CD4-positive, alpha-beta T cell (primary cell): ENCODE measurements at places on chromosomes 7 and 10.

DNA sequence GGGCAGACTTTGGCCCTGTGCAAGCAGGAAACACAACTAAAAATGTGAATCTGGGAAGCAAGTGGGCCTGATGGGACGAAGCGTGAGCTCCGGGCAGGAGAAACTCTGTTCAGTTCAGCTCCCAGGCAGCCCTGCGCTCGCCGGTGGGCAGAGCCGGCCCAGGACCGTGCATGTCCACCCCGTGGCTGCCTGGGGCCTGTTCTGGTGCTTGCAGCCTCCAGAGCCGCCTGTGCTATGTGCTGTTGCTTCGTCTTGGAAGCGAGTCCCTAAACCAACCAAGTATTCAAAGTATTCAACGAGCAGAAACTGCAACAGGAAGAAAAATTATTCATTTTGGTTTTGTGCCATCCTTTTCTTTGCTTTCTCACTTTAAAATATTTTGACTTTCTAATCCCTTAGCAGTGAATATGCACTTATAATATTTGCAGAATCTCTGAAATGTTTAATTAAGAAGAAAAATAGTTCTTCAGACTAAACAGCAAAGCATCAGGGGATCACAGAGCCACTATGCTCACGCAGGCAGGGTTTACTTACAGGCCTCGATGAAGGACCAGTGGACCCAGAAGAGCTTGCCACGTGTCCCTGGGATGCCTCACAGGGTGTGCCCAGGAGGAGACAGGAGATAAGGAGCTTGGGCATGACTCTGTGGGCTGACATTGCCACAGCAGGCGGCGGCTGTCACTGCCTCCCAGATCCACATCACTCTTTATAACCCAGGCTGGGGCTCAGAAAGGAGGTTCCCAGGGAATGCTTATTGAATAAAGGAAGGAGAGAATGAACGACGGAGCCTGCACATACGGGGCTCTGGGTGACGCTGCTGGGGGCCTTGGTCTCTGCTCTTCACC is 45.6 kb downstream of the VIPR2 start:
- no peaks in the 10 kb centered on the region for H3K4me1 ChIP-seq
- no peak overlapping the region for H3K27ac ChIP-seq
- H3K36me3 ChIP-seq = no peaks in the 10 kb centered on the region
- H3K27me3 ChIP-seq = no peaks in the 10 kb centered on the region
- no peak for DNase-seq

DNA sequence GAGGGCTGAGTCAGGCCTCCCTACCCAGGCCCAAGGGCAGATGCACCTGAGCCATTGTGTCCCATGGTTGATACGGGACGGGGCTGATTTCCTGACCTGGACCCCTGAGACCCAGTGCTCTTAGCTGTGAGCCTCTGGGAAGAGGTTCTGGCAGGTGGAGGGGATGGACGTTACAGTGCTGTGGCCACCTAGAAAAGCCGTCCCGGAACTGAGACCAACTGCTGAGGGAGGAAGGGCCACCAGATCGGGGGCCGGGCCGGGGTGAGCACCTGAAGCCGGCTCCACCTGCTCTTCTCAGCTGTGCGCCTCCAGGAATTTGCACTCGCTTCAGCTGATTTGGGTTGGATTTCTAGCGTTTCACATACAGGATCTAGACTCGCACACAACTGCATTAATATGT is 35.4 kb downstream of the CHST12 start:
- no peak overlapping the region for H3K4me3 ChIP-seq
- H3K27ac ChIP-seq = no peak overlapping the region
- H3K27me3 ChIP-seq = no peaks in the 10 kb centered on the region
- DNase-seq = no peak
- peaks cover 19% of the 10 kb centered on the region for H3K36me3 ChIP-seq
- H3K4me1 ChIP-seq = no peaks in the 10 kb centered on the region

DNA sequence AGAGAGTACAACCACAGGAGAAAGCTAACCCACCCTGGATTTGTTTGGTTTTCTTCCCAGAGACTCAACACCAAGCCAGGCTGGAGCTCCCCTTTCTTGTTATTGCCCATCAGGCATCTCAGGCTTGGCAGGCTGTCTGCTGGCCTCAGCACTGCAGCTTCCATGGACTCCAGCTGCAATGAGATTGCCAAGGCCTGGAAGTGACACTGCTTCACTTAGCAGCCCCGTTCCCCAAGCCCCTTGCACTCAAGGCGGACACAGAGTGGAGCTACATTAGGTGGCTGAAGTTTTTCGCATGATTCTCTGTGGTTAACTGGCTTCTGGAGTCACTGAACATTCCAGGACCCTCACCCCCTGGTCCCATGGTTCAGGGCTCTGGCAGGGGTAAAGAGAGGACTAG is 163.1 kb upstream of the GDF10 start:
- no peak overlapping the region for H3K27ac ChIP-seq
- H3K4me1 ChIP-seq = no peaks in the 10 kb centered on the region
- no peaks in the 10 kb centered on the region for H3K36me3 ChIP-seq
- no peak for DNase-seq
- H3K27me3 ChIP-seq = no peaks in the 10 kb centered on the region

- no peaks in the 10 kb centered on the region for H3K4me1 ChIP-seq
- no peak overlapping the region for H3K27ac ChIP-seq
- H3K36me3 ChIP-seq = no peaks in the 10 kb centered on the region
- no peaks in the 10 kb centered on the region for H3K27me3 ChIP-seq
- DNase-seq = no peak
These were observed 465.9 kb upstream of the CELF2 start for GRCh38 chr10:10551596-10552301.

DNA sequence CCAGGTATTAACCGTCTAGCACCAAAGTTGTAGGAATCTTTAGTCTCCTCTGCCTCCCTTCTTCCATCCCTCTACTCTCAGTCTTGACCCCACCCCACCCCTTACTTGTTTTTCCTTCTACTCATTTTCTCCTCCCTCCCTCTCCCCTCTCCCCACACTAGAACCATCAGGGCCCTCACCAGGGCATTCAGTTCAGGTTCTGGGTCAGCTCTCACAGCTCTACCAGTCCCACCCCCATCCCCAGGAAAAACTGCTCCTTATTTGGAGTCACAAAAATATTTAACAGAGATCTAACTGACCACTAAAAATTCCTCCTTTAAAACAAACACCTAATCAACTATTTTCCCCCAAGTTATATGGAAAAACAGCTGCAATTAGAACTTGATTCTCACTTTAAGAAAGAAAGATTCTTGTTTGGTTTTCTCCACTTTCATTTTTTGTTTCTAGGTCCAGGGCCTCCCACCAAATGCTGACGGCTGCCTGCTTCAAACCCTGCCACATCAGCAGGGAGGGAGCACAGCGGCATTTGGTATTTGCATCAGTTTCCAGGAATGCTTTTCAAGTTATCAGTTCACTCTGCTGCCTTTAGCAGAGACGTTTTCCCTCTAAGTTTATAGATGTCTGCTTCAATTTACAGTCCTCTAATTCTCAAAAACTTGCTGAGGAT is 2.8 kb upstream of the COL1A2 start:
- peaks cover 12% of the 10 kb centered on the region for H3K4me1 ChIP-seq
- no peak overlapping the region for H3K27ac ChIP-seq
- no peak overlapping the region for H3K4me3 ChIP-seq
- peaks cover 19% of the 10 kb centered on the region for H3K27me3 ChIP-seq
- H3K36me3 ChIP-seq = no peaks in the 10 kb centered on the region

DNA sequence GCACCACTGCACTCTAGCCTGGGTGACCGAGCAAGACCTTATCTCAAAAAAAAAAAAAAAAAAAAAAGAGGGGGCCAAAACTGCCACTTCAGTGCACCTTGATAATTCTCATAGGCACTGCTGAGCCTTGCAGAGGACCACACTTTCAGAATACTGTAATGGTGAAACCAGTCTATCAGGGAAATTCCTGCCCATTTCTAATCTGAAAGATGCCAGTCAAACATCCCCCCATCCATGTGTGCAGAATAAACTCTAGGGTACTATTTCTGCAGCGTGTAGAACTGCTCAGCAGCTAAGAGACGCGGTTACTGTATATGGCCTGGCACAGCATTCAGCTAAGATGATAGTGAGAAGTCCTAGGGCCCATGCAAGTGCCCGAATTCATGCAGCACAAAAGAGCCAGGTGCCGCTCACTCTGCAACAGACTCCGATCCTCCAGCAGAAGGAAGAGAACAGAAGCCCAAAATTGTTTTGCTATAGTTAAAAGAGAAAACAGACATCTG is 286.8 kb upstream of the KLF14 start:
- no peaks in the 10 kb centered on the region for H3K27me3 ChIP-seq
- DNase-seq = no peak
- H3K27ac ChIP-seq = no peak overlapping the region
- H3K36me3 ChIP-seq = peaks cover 35% of the 10 kb centered on the region
- no peak overlapping the region for H3K4me3 ChIP-seq
- H3K4me1 ChIP-seq = peaks cover 80% of the 10 kb centered on the region

- H3K4me1 ChIP-seq = peaks cover 13% of the 10 kb centered on the region
- H3K4me3 ChIP-seq = no peak overlapping the region
- H3K27ac ChIP-seq = no peak overlapping the region
- no peaks in the 10 kb centered on the region for H3K36me3 ChIP-seq
These were observed 17.5 kb upstream of the MTPN start for GRCh38 chr7:135994466-135995205.

GRCh38 chr7:98724591-98724990 is 107.5 kb downstream of the NPTX2 start:
- H3K36me3 ChIP-seq = no peaks in the 10 kb centered on the region
- H3K27ac ChIP-seq = no peak overlapping the region
- no peaks in the 10 kb centered on the region for H3K4me1 ChIP-seq
- DNase-seq = no peak
- no peaks in the 10 kb centered on the region for H3K27me3 ChIP-seq

- DNase-seq = no peak
- no peak overlapping the region for H3K27ac ChIP-seq
- H3K4me1 ChIP-seq = no peaks in the 10 kb centered on the region
- H3K27me3 ChIP-seq = no peaks in the 10 kb centered on the region
- H3K36me3 ChIP-seq = no peaks in the 10 kb centered on the region
These were observed 5.2 kb upstream of the MYH16 start for GRCh38 chr7:99267481-99267840.

GRCh38 chr7:19284596-19285300 is 139.5 kb upstream of the FERD3L start:
- DNase-seq = no peak
- H3K27ac ChIP-seq = no peak overlapping the region
- H3K4me1 ChIP-seq = no peaks in the 10 kb centered on the region
- no peak overlapping the region for H3K4me3 ChIP-seq
- no peaks in the 10 kb centered on the region for H3K27me3 ChIP-seq

GRCh38 chr7:12685550-12685949 is 1.9 kb upstream of the ARL4A start:
- H3K27me3 ChIP-seq = no peaks in the 10 kb centered on the region
- H3K4me1 ChIP-seq = peaks cover 24% of the 10 kb centered on the region
- peak; percentile 41 for DNase-seq
- H3K4me3 ChIP-seq = peak overlapping the region; percentile 89
- peak overlapping the region; percentile 98 for H3K27ac ChIP-seq
- no peaks in the 10 kb centered on the region for H3K36me3 ChIP-seq

GRCh38 chr7:116240024-116240668 is 29.8 kb downstream of the TES start:
- no peak overlapping the region for H3K4me3 ChIP-seq
- peaks cover 13% of the 10 kb centered on the region for H3K4me1 ChIP-seq
- H3K27me3 ChIP-seq = no peaks in the 10 kb centered on the region
- no peak overlapping the region for H3K27ac ChIP-seq
- no peak for DNase-seq

DNA sequence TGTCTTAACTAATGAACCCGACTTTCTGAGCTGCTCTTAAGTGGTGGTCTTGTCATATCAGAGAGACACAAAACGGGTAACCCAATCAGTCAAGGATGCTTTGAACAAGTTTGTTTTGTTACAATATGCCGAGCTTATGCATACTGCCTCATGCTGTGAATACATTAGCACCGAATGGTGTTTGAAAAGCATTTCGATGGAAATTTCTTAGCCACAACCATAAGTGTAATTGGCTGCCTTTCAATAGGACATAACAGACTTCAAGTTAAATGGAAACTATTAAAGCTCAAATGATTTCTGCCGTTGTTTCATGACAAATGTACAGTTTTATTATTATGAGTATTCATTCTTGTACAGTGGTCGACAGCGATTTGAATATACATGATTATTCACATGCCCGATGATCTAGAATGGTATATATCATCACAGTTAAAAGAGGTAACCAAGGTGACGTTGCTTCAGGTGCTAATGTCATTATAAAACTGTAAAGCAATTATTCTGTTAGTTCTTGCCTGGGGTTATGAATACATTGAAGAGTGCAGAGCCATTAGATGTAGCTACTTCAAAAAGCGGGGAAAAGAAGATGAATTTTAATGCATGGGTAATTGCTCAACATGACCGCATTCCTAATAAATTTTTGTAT is 118.8 kb downstream of the EBF3 start:
- H3K27me3 ChIP-seq = no peaks in the 10 kb centered on the region
- no peaks in the 10 kb centered on the region for H3K36me3 ChIP-seq
- no peaks in the 10 kb centered on the region for H3K4me1 ChIP-seq
- no peak for DNase-seq

- DNase-seq = no peak
- H3K4me3 ChIP-seq = no peak overlapping the region
- H3K27ac ChIP-seq = no peak overlapping the region
- H3K27me3 ChIP-seq = no peaks in the 10 kb centered on the region
- H3K4me1 ChIP-seq = no peaks in the 10 kb centered on the region
These were observed 41.1 kb upstream of the TFEC start for GRCh38 chr7:116071629-116072028.

DNA sequence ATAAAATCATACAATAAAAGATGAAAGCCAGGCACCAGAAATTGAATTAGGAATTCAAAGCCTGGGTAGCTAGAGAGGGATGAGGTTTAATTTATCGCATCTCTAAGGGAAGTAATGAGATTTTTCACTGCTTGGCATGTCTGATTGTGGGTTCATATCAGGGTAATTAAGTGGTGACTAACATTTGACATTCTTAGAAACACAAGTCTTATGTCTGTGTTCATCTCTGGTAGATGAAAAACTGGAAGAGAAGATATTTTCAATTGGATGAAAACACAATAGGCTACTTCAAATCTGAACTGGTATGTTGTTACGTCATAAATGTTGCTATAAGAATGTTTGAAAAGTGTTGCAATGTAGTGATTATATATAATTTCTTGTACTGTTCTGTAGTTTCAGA is 36.8 kb upstream of the ARMS2 start:
- DNase-seq = no peak
- H3K36me3 ChIP-seq = peaks cover 15% of the 10 kb centered on the region
- peaks cover 39% of the 10 kb centered on the region for H3K4me1 ChIP-seq
- H3K27me3 ChIP-seq = no peaks in the 10 kb centered on the region
- no peak overlapping the region for H3K4me3 ChIP-seq
- H3K27ac ChIP-seq = peak overlapping the region; percentile 37

DNA sequence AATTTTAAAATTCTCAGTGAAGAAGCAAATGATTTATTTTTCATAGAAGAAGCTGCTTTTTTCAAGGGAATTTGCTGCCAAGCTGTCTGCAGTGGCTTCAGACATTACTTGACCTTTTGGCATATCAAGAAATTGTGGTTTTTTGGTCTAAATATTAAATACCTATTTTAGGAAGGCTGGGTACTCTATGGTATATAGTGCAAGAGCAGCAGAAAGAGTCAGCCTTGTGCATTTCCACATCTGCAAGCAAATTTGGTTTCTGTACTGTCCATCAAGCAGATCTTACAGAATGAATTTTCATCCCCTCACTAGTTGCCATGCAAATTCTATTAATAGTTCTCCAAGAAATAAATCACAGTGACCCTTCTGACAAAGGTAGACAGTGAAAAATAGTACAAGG is 222.0 kb downstream of the BICC1 start:
- no peaks in the 10 kb centered on the region for H3K36me3 ChIP-seq
- no peaks in the 10 kb centered on the region for H3K4me1 ChIP-seq
- no peak overlapping the region for H3K27ac ChIP-seq
- DNase-seq = no peak
- no peak overlapping the region for H3K4me3 ChIP-seq
